ENCODE measurements at places on chromosomes 1 and 21.

DNA sequence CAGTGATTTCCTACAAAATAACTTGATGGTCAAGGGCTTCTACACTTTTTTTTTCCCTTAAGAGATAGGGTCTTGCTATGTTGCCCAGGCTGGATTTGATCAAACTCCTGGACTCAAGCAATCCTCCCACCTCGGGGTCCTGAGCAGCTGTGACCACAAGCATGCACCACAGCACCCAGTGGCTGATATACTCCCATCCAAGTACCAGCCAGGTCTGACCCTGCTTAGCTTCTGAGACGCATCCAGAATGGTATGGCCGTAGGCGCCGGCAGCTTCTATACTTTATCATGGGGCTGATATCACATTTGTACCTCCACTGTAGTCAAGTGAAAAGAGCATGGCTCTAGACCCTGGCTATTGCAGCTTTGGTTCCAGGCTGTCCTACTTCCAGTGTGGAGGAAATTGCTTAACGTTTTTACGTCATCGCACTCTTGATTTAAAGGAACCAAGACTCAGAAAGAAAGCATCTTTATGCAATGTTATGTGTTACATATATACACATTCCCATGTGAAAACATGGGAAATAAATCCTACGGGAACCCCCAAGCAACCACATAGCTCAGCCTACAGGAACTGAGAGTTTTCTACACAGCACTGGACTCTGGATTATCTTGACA lies 39.5 kb downstream of the PDPN start:
- DNase-seq: no peak

GRCh38 chr1:76027341-76027740 lies 47.2 kb upstream of the ST6GALNAC3 start:
- no peak for DNase-seq

DNA sequence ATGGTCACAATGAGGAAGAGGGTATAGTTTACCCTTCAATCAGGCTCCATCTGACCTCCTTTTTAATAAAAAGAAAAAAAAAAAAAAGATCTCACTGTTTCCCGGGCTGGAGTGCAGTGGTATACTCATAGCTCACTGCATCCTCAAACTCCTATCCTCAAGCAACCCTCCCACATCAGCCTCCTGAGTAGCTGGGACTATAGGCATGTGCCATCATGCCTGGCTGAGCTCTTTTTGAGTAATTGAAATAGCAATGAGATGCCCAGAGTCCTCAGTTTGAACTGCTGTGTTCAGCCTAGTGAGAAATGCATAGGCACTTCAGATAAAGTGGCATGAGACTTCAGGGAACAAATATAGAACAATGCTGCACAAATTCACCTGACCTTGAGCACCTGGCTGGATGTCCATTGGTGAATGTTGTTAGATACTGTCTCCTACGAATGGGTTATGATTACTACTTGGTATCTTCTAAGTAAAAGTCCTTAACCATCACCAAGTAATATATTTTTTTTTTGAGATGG lies 67.6 kb downstream of the NR5A2 start:
- DNase-seq: no peak

DNA sequence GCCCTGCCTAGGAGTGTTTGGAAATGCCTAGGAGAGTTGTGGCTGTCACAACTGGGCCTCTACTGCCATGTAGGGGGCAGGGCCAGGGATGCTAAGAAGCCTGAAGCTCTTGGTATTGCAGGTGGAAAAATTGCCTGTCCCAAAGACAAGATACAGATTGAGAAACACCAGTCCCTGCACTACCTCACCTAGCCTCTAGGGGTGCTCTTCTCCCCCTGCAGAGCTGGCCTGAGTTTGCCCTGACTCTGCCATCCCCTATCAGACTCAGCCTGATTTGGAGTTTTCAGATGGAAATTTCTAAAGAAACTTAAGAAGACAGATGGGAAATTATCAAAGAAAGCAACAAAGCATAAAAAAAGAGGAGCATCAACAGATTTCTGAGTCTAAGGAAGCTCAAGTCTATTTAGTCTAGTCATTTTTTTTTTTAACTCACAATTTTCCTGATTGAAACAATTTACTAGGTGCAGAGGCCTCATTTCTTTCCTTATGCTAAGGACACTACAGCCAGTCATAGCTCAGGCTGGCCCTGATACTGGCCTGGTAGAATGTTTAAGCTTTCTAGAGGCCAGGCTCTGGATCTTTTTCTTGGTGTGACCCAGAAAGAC lies 61.4 kb upstream of the LRRN2 start:
- DNase-seq: peak; percentile 45

GRCh38 chr1:246373828-246374569 lies 133.1 kb downstream of the SMYD3 start:
- no peak for DNase-seq

- DNase-seq: no peak
Observed at GRCh38 chr1:219442611-219443061, 170.3 kb downstream of the ZC3H11B start.

- no peak for DNase-seq
Observed at GRCh38 chr1:211580303-211580687, 1.3 kb upstream of the SLC30A1 start.

DNA sequence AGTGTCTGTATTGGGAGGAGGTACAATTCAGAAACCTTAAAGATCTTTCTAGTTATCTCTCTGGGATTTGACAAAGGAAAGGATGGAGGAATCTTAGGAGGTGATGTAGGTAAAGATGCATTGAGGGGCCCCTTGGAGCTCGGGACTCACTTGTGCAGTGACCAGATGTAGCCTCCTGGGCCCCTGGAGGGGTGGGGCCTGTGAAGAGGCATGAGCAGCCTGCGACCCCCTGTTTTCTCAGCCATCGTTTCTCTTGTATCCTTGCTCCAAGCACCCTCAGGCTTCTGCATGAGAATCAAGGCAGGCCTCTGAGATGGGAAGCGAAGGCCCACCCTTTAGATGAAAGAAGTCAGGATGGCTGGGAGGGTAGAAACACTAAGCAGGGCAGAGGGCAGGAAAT lies 39.6 kb downstream of the LGR6 start:
- DNase-seq: no peak

- DNase-seq: no peak
Observed at GRCh38 chr21:20998886-20999285, 677 bp downstream of the NCAM2 start.

DNA sequence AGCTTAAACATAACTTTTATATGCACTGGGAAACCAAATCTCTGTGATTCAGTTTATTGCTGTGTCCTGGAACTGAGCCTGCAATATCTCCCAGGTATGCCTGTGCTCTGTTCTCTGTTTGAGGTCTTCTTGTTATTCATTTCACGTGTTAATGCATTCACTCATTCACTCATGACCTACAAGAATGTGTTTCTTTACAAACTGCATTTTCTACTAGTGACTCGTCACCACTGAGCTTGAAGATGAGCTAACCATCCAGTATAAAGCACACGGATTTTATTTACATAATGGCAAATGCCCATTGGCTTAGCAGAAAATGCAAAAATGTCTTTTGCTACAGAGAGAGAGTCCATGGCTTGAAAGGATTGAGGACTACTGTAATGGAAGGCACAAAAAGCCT lies 75.0 kb upstream of the DUSP10 start:
- DNase-seq: no peak

- DNase-seq: no peak
Observed at GRCh38 chr1:227899141-227899819, 48.5 kb downstream of the WNT9A start.

DNA sequence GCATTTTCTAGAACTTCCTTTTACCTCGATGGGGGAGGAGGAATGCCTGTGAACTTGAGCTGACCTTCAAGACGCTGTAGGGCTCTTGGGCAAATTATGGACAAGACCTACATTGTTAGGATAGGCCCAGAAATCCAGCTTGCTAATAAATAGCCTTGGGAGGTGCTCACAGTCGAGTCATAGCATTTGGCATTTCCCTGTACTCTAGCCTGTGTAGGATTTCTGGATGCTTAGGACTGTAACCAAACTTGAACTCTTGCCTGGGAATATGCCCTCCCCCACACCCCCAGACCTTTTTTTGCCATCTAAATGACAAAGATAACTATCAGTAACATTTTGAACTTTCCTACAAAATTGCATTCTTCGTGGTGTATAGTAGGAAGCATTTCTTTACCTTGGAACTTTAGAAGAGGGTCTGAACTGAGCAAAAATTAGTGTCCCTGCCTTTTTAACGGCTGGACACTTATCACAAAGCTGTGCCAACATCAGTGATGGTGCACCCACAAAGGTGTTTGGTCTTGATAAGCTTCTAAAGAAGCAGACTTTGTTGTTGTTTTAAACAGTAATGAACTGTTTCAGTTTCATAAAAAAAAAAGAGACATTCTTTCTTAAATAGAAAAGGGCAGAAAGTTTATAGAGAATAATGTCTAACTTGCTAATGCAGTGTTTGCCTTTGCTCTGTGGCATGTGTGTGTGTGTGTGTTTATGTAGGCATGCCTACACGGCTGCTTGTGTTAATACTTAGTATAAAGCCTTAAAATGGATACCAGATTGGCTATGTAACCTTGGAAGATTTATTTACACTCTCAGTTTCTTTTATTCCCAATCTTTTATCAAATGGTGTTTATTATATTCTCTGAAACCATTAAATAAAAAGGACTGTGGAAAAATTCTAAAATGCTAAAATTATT lies 88.2 kb downstream of the NFIA start:
- no peak for DNase-seq

DNA sequence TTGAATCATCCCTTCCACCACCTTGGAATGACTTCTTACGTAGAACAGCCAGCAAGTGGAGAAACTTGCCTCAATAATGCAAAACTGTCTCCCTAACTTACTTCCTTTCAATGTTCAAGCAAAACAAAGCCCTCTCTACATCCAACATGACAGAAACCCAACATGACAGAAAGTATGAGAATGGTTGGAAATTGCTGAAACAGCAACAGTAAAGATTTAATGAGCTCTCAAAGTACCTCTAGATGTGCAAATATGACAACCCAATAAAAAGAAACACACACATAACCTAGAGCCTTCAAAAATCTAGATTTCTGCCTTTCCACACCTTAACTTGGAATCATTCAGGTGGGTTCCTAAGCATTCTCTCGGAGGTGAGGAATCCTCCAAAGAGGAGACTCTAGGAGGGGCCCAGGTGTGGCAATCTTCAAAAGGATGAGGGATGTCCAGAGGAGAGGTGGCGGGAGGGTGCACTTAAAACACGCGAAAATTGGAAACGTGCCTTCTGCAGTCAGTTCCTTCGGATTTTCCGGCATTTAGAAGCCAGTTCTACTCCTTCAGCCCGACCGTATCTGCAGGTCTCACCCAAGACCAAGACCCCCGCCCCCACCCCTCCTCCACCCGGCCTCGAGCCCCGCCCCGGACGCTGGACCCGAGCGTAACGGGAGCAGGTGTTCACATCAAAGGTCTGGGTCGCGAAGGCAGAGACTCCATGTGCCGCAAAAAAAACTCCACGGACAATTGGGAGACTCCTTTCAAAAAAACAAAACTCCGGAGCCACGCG lies 996 bp upstream of the MGST3 start:
- DNase-seq: no peak

DNA sequence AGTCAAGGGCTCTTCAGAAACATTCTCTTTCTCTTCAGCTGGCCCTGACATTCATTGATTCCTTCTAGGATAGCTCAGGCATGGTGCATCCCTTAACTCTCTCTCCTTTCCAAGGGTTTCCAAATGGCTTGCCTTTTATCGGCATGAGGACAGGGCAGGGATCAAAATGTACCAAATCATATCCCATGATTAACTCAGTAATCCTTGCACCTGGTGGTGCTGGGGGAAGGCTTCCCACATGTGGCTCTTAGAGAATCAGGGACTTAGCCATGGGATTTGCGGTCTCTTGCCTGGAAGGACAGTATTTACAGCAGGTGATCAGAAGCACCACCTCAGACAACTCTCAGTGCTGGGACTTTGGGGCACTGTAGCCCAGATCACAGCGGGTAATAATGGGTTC lies 46.2 kb upstream of the EDEM3 start:
- no peak for DNase-seq

DNA sequence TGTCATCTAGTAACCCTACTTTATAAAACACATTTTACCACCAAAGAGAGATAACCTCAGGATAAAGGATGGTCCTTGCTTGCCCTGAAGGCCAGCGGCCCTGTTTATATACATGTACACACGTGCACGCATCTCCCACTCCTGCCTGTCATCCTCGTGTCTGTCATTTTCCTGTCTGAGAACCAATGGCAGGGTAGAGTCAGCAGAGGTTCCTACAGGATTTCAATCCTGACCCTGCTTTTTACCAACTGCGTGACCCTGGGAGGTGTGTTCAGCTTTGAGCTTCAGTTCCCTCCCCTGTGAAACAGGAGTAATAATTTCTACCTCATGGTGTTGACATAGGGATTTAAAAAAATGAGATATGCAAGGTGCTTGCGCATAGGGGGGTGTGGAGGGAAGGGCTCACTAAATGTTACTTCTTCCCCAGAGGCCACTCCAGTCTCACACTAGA lies 12.3 kb upstream of the RASSF5 start:
- no peak for DNase-seq

GRCh38 chr1:223228201-223228600 lies 85.2 kb upstream of the TLR5 start:
- no peak for DNase-seq

All from T-helper 9 cell (primary cell).